ENCODE measurements at places on chromosomes 12 and 14.

- no peak for DNase-seq
Observed at GRCh38 chr14:89324501-89325298, 92.3 kb downstream of the FOXN3 start.

DNA sequence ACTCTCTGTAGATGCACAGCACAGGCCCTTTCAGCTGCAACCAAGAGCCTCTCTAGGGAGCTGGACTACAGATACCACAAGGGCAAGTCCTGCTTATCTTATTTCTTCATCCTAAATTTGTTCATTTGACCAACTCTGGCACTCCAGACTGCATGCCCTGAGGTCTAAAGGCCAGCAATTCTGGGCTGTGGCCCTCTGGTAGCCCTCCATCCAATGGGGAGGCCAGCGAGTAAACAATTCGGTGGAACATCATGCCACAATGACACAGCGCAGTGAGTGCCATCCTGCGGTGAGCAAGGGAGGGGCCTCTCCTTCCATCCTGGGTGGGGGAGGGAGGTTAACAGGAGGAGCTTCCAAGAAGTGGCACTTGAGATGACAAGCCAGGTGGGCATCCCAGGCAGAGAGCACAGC lies 652 bp upstream of the SELPLG start:
- DNase-seq = no peak

GRCh38 chr14:72618424-72618823 lies 275.5 kb downstream of the DPF3 start:
- DNase-seq = no peak

DNA sequence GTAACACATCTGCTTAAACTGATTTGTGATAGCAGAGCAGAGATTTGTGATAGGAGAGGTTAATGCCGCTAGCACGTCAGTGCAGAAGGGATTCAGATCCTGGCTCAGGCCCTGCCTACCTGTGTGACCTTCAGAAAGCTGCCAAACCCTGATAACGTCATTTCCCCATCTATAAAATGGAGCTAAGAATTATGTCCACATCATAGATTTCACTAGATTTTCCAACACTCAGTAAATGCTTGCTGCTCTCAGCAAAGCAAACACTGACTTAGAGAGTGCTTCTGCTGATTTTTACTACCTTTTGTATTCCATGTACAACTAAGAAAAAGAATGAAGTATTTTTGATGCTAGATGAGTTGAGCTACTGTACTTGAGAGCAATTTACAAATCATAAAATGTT lies 261.4 kb downstream of the ITPR2 start:
- no peak for DNase-seq

- no peak for DNase-seq
Observed at GRCh38 chr12:90239732-90240260, 531.2 kb upstream of the ATP2B1 start.

DNA sequence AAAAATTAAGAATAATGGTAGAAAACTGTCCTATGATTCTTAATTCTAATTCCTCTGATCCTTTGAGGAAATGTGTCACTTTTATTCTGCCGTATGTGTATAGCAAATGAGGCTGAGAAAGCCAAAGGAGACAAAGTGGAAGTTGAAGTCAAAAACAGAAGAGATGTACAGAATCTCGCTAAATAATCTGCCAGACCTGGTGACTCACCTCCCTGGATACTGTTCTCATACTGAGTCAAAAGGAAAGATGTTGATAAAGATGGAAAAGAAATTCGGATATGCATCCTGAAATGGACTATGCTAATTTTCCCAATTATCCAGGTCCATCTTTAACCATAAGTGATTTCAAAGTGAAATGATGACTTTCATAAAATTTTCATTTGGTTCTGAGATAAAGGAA lies 92.5 kb downstream of the DUSP6 start:
- no peak for DNase-seq

DNA sequence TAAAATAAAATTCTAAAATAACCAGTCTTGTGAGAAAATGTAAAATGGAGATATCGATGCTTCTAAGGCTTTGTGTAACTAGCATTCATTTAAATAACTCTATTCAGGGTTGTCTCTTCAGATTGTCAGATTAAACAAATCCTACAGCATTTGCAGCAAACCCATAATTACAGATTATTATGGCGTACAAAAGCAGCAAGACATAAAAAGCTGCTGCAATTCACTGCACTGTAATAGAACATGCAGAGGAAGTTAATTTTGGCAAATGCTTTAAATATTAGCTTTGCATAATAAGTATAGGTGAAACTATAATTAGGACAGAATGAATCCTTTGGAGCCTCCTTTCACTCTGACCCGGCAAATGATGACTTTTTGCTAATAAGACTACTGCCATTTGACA lies 98.3 kb downstream of the INSM2 start:
- DNase-seq = no peak

DNA sequence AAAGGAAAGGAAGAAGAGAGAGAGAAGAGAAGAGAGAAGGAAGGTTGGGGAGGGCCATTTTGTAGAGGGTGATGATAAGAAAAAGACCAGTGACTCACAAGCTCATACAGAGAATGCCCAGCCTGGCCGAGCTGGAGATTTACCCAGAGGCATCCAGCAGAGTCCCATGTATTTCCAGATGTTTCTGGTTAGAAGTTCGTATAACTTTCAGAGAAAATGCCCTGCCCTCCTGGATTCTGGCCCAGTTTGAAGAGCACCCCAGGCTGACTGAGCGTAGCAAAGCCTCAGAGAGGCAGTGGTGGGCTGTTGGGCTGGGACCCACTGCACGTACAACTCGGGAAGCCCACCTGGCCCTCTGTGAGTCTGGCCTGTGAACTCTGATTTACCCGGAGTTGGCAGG lies 221.8 kb downstream of the SLC41A2 start:
- DNase-seq = no peak

DNA sequence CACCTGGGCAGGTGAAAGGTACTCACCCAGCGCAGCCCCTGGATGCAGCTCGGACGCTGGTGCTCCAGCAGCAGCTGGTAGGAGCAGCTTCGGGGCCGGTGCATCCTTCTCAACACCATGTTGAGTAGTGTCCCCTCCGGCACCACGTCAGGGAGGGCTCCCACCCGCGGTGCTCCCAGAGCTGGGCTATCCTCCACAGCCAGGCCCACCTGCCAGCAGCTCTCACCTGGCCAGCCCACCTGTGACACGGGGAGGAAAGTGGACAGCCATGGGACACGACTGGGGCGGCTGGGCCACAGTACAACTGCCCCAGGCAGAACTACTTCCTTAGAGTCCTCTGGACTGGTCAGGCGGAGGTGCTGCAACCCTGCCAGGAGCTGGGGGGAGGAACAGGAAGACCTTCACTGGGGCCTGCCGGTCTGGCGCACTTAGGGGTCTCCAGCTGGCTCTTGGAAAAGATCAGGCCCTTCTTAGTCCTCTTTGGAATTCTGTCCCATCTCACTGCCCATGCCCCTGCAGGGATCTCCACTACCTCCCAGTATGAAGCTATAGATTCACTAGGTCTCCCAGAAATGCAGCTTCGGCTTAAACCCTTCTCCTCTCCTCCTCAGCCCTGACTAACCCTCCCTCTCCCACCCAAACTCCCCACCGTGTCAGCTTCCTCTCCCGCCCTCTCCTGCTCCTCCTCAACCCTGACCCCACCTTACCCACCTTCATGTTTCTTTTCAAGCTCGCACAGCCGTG lies 668 bp downstream of the RAPGEF3 start:
- DNase-seq = no peak

DNA sequence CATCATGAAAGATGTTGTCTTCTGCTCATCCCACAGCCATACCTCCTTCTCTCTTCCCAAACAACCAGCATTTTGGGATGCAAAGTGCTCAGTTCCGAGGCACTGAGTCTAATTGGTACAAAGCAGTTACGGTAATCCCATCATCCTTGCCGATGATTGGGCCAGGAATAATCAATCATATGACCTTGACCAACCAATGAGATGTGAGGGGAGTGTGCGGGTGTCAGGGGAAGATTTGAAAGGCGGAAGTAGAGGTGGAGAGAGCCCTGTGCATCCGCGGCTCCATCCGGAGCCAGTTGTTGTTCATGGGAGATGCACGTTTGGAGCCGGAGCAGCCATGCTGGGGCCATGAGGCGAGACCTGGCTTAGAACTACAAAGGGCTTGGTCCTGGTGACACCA lies 67.3 kb downstream of the SYNE3 start:
- DNase-seq = no peak

GRCh38 chr12:117530796-117531195 lies 169.4 kb upstream of the NOS1 start:
- no peak for DNase-seq

- no peak for DNase-seq
Observed at GRCh38 chr12:1418144-1418543, 176.2 kb downstream of the FBXL14 start.

GRCh38 chr14:105880616-105881015 lies 354.2 kb downstream of the TMEM121 start:
- DNase-seq = no peak

GRCh38 chr12:96108321-96108720 lies 72.9 kb upstream of the LTA4H start:
- DNase-seq = no peak

- no peak for DNase-seq
Observed at GRCh38 chr12:113427882-113428281, 5.7 kb downstream of the SDSL start.

DNA sequence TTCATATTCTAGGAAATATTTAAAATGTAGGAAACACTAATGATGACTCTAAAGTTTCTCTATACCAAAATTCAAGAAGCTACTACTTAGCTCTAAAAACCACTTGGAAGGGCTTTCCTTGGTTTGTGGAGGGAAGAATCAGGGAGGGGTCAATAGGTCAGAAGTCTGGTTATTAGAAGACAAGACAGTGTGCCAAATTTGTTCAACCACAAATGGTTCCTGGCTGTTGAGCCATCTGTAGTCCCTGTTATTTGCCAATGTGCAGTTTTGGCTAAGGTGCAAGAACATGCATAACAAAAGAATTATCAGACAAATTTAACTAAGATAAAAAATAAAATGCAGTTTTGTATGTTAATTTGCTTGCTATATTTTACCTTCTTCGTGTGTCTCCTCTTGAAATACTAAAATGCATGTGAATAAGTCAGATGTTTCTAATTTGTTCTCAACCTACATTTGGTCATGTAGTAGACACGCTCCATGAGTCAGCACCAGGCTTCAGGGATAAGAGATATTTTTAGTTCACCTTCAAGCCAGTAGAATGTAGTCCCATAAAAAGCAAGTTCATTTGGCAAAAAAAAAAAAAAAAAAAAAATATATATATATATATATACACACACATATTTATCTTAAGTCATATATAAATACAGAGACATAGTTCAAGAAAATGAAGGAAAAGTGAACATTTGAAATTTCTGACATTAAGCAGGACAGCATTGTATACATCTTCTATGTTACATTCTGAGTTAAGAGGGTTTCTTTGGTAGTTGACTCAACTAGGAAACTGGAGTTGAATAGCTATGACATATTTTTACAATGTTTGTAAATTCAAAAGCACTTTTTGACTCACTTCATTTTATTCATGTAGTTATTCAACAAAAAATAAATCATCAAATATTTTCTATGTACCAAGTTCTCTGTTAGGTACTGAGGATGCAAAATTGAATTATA lies 123.3 kb downstream of the KCNC2 start:
- DNase-seq = no peak

- peak; percentile 68 for DNase-seq
Observed at GRCh38 chr12:574475-575128, 88.6 kb downstream of the NINJ2 start.

DNA sequence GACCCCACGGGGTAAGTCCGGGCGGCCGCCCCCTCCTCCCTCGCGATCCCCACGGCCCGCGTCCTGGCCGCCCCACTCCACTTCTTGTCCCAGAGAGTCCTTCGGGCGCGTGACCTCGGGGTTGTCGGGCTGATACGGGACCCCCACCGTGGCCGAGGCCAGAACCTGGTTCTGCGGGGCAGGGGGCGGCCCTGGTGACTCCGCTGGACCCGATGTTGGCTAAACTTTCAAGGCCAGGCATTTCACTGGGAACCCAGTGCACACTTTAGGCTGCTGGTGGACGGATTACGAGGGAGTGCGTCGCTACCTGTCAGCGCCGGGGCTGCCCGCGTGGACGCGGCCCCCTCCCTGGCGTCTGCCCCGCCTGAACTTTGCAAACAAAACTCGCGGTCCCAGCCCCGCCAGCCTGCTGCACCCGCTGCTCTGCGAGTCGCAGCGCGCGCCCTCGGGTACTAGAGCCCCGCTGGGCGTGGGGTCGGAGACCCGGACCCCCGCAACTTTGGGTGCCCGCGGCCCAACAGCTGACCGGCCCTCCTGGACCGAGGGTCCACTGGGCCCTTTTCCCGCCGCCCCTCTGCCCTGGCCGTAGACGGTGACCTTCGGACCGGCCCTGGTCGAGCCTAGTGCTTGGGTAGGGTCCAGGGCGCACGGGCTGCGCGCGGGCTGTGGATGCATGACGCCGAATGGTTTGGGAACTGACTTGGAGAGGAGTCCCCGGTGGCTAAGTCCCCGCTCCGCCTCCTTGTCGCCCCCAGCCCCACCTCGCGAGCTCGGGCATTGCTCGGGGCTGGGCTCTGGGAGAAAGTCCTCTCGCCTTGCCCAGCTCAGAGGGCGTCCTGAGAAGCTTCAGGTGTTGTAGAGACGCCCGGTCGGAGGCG lies 624 bp downstream of the RIN3 start:
- DNase-seq = peak; percentile 36

GRCh38 chr12:50518090-50518489 lies 13.3 kb downstream of the DIP2B start:
- DNase-seq = no peak

DNA sequence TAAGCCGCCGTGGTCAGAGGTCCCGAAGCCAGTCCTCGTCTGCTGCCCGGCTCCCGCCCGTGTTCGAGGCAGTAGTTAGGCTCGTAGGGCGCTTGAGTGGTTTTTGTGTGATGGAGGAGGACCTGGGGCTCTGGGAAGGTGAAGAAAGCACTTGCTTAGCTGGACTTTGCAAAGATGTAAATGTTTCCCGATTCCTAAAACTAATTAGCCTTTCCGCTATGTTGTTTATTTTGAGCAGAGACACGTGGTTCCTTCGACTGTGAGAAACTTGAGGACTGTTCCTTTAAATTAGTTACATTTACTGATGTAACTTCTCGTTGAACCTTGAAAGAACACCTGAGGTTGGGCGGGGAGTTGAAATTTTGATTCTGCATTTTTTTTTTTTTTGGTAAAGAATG lies 33.9 kb downstream of the MIA2 start:
- peak; percentile 45 for DNase-seq

GRCh38 chr12:75479963-75480461 lies 543 bp upstream of the GLIPR1 start:
- DNase-seq = no peak

DNA sequence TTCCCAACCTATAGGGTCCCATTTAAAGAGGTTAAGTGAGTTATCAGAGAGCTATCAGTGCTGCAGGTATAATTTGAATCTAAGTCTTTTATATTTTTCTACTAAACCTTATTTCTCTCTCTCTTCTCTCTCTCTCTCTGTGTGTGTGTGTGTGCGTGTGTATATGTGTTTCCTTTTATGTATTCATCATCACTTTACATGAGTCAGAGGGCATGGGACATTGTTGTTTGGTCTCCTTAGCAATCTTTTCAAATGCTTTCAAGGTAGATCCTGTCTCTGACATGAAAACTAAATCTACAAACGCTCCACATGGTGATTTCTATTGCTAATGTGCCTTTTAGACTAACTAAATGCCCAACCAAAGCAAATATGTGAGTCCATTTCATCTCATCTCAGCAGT lies 459.7 kb downstream of the BTG1 start:
- no peak for DNase-seq

- DNase-seq = no peak
Observed at GRCh38 chr12:58306266-58307000, 365.1 kb downstream of the ATP23 start.

All from HepG2 (cell line).